ENCODE measurements at places on chromosomes 2 and 18.

GRCh38 chr2:85257970-85258605, 69.7 kb downstream of the TGOLN2 start:
- peak; percentile 71 for DNase-seq

DNA sequence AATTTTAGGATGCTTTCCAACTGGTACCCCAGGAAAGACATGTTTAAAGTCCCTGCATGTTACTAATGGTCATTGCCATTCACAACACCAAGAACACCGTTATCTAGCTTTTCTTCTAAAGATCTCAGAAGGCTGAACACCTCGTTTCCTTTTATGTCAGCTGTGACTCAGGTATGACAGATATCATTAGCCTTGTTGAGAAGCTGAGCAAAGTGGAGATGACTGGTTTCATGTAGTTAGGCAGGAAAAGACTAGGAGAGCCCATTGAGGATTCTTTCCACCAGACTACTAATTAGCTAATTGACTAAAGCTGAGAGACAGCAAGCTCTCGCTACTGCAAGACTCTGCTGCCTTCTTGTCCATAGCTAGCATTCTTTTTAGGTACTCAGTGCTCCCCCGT, 32.0 kb upstream of the ARL5A start:
- no peak for DNase-seq

DNA sequence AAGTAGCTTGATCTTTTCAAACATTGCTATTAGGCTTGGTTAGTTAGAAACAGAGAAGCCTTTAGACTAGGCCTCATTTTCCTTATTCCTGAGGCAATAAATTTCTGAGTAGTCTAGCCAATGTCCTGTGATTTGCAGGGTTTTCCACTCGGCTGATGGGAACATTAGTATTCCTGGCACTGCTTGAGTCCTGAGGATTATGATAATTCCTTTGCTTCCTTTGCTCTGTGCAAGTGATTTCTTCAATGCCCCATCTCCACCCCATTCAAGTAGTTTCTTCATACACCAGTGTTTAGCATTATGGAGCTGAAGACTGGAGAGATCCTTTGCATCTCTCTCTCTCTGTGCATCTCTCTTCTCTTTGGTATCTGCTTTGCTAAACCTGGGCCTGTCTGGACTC, 14.3 kb upstream of the SLC4A10 start:
- DNase-seq = no peak

DNA sequence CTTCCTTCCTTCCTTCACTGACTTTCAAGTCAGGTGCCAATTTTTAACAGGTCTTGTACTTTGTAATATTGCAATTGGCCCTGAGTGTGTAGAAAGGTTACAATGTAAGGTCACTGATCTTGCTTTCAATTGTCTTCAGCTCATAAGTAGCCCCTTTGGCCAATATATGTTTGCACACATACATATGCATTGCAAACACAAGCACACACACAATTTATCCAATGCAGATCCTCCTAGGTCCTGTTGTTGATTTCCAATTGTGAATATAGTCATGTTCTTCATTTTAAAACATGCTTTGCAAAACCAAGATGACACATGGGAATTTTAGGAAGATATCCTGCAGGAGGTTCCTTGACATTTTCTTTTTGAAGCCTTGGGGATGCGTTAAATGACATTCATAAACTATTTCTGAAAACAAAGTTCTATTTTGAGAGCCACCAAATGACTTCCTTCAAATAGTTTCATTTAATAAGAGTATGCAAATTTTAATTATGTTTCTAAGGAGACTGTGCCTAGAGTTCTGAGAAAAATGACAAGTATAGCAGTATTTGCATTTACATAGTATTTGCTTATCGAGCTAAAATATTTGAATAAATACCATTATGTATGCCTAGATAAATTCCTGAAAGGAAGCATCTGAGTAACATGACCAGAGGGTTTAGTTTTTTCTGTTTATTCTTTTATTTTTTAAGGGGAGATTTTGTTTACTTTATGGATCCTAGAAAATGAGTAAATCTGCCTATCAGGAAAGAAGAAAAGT, 117.1 kb upstream of the TMEFF2 start:
- no peak for DNase-seq

All from fibroblast of skin of right biceps (primary cell).